Iris pigment epithelial cell (primary cell): ENCODE measurements at places on chromosomes 4 and X.

- peak; percentile 87 for DNase-seq
Observed at GRCh38 chr4:153573881-153574802, 108.0 kb downstream of the TMEM131L start.

GRCh38 chr4:70833675-70834074 lies 6.0 kb downstream of the GRSF1 start:
- no peak for DNase-seq

DNA sequence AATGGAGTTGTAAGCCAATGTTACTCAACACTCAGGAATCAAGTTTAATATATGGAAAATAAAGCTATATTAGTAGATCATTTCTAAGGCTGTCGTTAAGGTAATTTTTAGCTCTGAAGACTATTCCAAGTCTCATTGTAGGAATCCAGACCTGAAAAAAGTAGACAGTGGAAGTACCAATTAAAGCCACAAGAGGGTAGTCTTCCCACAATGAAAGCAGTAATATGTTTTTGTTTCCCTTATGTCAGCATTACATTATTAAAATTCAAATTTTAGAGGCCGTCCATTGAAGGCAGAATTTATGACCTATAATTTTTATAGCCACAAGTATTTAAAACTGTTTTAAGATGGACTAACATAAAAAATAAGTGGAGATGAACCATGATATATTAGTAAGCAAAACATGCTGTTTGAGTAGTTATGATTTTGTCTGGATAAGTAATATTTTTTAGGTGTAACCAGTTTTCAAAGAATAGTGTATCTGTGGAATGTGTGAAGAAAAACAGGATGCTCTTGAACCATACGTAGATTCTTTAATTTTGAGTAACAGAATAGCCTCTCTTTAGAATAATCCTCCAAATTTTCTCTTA lies 372.6 kb upstream of the TECRL start:
- DNase-seq = peak; percentile 34

GRCh38 chrX:101362757-101363156 lies 14.2 kb upstream of the TIMM8A start:
- no peak for DNase-seq

- DNase-seq = no peak
Observed at GRCh38 chrX:154979629-154980028, 42.9 kb downstream of the F8 start.

- DNase-seq = peak; percentile 40
Observed at GRCh38 chr4:96016634-96017299, 176.9 kb downstream of the PDHA2 start.

GRCh38 chr4:138473339-138473738 lies 231.2 kb upstream of the SLC7A11 start:
- no peak for DNase-seq

- no peak for DNase-seq
Observed at GRCh38 chr4:79638735-79639134, 230.7 kb upstream of the GK2 start.

GRCh38 chr4:69503558-69503957 lies 7.9 kb upstream of the UGT2B4 start:
- DNase-seq = no peak

GRCh38 chr4:128548381-128548780 lies 260.8 kb upstream of the PGRMC2 start:
- DNase-seq = no peak

- no peak for DNase-seq
Observed at GRCh38 chr4:83751336-83751949, 215.5 kb downstream of the GPAT3 start.

DNA sequence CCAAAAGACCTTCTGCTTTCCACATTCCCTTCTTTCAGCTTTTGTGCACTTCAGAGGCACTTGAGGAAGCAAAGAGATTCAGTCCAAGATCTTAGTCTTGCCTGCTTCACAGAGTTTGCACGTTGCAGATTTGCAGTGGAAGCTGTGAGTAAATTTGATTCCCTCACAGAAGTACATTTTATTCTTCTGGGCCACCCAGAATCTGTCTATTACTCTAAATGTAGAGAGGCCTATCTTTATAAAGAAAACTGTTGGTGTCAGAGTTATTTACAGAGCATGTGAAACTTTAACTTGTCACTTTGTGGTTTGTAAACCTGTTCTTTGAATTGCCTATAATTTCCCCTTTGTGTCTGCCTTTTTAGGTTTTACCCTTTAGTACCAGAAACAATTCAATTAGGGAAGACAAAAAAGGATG lies 15.5 kb downstream of the SPRY1 start:
- DNase-seq = no peak

GRCh38 chr4:62387808-62388207 lies 1187.7 kb downstream of the ADGRL3 start:
- DNase-seq = no peak

DNA sequence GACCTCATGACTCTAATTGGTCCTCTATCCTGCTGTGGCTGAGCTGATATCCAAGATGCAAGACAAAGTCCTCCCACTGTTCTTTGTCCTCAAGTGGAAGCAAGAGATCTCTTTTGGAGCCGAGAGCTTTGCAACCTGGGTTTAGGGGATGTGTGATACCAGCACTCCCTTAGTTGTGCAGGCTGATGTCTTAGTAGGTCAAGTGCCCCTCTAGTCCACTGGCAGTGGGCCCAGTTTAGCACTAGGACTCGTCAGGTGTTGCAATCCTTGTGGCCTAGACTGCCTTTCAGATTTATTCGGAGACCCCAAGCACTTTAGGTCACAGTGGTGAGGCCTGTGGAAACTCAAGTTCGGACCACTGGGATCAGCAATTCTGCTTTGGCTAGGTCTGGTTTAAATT lies 64.0 kb downstream of the GPRASP3 start:
- DNase-seq = peak; percentile 3

DNA sequence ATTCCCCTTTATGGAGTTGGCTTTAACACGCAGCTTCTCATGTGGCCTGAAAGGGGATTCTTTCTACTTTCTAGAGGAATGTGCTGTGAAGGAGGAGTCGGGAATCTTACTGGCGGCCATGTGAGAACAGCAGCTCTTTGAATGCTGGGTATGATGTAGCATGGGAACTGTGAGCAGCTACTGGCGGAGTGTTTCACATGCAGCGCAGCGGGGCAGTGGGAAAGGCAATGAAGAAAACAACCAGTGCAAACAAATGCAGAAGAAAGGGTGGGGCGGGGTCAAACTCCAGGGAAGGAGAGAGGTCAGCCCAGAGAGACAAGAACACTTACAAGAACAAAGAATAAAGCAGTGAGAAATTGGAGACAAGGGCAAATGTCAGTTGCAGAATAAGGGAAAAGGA lies 363.8 kb upstream of the FTHL17 start:
- peak; percentile 50 for DNase-seq

GRCh38 chrX:14641681-14642655 lies 112.6 kb downstream of the GLRA2 start:
- no peak for DNase-seq

DNA sequence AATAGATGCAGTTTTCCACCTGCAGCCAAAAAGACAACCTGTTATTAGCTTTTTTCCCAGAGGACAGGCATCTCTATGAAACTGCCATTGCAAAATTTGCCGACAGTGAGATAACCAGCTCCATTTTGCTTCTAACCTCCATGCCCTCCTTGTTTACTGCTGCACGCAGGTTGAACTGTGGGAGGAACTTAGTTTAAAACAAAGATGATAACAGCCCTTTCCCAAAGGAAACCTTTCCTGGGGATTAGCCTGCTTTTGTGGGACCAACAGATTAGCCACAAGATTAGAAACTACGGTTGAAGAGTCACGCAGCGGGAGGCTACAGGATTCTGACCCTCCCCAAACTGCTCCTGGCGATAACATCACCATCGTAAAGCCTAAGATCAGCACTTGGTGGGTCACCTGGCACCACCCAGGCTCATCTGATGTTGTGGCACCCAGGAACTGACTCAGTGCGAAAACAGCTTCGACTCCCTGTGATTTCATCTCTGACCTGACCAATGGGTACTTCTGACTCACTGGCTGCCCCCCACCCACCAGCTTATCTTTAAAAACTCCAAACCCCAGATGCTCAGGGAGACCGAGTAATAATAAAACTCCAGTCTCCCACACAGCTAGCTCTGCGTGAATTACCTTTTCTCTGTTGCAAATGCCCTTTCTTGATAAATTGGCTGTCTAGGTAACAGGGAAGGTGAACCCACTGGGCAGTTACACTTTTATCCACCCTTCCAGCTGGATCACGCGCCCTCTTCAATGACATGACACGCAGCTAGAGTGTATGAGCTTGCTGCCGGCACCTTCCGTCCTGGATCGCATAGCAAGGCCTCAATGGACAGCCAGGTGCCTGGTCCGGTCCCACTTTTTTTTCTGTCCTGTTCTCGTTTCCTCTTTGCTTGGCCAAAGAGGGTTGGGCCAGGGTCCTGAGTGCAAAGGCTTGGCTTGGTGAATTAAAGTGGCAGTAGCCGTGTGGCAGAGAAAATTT lies 27.2 kb downstream of the NOP14 start:
- peak; percentile 86 for DNase-seq

DNA sequence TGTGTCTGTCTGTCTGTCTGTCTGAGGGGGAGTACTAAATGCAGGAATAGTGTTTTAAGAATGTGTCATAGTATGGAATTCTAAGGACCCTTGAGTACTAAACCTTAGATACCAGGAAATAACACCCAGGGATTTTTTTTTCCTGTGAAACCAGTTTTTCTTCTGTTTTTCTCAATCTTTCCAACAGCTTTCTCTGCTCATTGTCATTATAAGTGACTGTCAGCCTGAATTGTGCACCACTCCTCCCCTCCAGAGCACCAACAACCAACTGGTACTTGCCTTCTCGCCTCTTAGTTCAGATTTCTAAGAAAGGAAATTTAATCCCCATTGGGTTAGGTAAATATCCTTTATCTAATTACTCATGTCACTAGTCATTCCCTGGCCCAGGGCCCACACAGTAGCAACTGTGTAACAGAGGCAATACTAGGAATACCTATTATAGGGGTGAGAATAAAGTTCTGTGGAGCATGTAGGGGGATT lies 320.6 kb downstream of the ADGRL3 start:
- peak; percentile 74 for DNase-seq

DNA sequence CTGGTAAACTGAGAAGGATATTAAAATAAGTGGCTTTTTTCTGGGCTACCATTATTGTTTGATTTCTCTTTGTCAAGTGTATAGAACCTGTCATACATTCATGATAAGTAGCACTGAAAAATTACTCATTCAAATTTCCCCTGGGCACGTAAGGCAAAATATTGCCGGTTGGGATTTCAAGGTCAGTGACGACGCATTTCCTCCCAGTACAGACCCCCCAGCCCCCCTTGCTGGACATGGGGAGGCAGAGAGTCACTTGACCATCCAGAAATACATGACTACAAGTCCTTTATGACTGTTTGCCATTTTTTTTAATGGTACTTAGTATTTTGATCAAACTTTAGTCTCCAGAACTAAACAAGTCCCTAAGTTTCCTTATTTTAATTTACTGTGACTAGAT lies 6.8 kb upstream of the MND1 start:
- DNase-seq = no peak

DNA sequence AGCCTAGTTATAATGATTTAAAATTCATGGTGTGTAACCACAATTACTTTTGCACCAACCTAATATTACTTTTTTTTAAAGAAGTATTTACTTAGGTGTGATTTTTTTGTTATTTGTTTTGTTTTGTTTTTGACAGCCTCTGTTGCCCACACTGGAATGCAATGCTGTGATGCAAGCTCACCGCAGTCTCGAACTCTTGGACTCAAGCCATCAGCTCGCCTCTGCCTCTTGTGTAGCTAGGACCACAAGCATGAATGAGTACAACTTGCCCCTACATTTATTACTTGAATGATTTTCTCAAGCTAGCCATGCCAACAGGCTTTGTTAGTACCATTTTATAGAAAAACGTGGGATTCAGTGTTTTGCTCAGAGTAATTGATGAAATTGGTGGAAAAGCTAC lies 488.8 kb upstream of the CPEB2 start:
- DNase-seq = peak; percentile 15

- peak; percentile 16 for DNase-seq
Observed at GRCh38 chrX:150616863-150617198, 48.4 kb downstream of the MTM1 start.

- DNase-seq = peak; percentile 10
Observed at GRCh38 chr4:147195386-147195785, 249.7 kb upstream of the TTC29 start.

- DNase-seq = peak; percentile 61
Observed at GRCh38 chrX:129876771-129877305, 29.1 kb upstream of the UTP14A start.

GRCh38 chr4:144316869-144317268 lies 176.4 kb upstream of the GYPA start:
- no peak for DNase-seq

GRCh38 chrX:138853936-138854335 lies 142.4 kb upstream of the FGF13 start:
- no peak for DNase-seq

DNA sequence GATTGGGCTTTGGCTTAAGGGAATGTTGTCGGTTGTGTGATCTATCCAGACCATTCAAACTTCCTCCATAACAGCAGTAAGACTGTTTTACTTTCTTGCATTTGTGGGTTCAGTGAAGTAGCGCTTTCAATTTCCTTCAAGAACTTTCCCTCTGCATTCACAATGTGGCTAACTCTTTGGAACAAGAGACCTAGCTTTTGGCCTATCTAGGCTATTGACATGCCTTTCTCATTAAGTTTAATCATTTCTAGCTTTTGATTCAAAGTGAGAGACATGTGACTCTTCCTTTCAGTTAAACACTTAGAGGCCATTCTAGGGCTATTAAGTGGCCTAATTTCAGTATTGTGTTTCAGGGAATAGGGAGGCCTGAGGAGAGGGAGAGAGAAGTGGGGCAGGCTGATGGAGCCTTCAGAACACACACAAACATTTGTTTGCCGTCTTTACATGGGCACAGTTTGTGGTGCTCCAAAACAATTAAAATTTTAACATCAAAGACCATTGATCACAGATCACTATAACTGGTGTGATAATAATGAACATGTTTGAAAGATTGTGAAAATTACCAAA lies 34.1 kb downstream of the ADH5 start:
- no peak for DNase-seq

DNA sequence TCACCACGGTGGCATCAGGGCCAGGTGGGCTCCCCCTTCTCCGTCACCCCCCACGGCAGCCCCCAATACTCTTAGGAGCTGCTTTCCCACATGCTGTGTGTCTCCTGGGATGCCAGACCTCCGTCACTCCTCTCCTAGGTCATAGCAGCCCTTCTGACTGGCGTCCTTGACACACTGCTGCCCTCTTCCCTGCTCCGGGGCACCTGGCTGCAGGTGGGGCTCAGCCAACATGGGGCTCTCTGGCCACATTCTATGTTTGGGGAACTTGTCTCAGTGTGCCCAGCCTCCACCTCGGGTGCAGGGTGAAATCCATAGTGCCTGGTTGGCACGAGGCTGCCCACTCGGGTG lies 13.8 kb downstream of the TMEM175 start:
- no peak for DNase-seq
